ENCODE measurements at places on chromosomes 1 and 21.

- DNase-seq = no peak
Measured at GRCh38 chr1:191831572-191831971, 326.7 kb upstream of the RGS18 start.

- peak; percentile 51 for DNase-seq
Measured at GRCh38 chr1:26723013-26723991, 27.5 kb downstream of the ARID1A start.

- no peak for DNase-seq
Measured at GRCh38 chr1:229186373-229187056, 84.4 kb upstream of the RAB4A start.

GRCh38 chr1:207268753-207269511, 52.5 kb upstream of the CD55 start:
- no peak for DNase-seq

DNA sequence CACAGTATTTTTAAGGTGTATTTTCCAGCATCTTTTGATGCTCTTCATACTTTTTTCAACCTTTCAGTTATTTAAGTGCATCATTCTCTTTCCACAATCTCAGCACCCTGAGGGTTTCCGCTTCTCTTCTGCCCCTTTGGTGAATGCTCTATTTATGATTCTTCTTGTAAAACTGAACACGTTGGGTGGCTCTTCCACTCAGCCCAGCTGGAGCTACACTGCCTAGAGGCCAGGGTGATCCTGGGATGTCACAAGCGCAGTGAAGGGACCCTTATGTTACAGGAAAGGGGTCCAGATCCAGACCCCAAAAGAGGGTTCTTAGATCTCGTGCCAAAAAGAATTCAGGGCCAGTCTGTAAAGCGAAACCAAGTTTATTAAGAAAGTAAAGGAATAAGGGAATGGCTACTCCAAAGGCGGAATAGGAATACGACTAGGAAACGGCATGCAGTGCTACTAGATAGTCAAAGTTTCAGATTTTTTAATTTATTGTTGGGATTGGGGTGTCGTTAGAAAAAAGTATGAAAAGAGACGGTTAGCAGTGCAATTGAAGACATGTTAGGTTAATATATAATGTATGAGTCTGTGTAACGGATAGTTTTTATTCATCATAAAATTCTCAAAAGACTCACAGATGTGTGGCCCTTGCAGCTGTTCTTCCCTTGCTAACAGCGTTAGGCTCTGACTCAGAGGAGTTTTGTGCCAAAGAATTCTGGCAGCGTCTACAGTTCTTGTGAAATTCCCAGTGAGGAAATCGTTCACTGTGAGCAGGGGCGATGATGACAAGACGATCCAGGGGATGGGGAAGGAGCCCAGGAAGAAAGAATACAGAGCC, 14.4 kb upstream of the ERVH48-1 start:
- peak; percentile 27 for DNase-seq

DNA sequence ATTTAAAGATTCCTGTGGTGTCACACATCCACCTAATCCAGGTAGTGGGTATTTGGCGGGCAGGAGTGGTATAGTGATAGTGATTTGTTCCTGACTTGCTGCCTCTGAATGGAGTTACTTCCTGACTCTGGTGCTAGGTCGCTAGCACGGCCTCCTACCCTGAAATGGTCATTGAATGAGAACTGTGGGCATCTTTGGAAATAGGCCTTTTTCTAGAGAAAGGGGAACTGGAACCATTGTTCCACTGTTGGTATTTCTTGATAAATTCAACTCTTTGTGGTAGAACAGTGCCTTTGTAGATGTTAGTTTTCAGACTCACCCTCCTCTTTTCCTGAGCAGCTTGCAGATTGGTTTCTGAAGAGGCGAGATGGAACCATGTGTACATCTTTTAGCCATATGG, 1.5 kb downstream of the QSOX1 start:
- DNase-seq = no peak

- no peak for DNase-seq
Measured at GRCh38 chr1:43660355-43660754, 10.4 kb downstream of the KDM4A start.

GRCh38 chr1:164664127-164664526, 105.1 kb downstream of the PBX1 start:
- DNase-seq = no peak

- no peak for DNase-seq
Measured at GRCh38 chr1:210371916-210372315, 43.2 kb downstream of the HHAT start.

- DNase-seq = no peak
Measured at GRCh38 chr1:204920967-204921366, 50.3 kb downstream of the NFASC start.

DNA sequence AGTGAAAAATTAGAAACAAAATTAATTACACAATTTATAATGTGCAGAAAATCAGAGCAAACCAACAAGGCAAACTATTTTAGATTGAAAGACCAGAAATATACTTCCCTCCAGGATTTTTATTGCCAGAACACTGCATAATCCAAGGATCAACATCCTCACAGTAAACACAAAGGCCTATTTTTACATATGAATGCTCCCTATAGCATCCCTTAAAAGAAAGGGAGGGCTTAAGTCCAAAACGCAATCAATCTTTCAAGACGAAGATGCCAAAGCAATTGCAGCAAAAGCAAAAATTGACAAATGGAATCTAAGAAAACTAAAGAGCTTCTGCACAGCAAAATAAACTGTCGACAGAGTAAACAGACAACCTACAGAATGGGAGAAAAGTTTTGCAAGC, 18.6 kb upstream of the CHIA start:
- DNase-seq = no peak

GRCh38 chr1:219791766-219792165, 136.6 kb downstream of the SLC30A10 start:
- DNase-seq = no peak

GRCh38 chr1:211908453-211908852, 77.9 kb upstream of the LPGAT1 start:
- DNase-seq = no peak

DNA sequence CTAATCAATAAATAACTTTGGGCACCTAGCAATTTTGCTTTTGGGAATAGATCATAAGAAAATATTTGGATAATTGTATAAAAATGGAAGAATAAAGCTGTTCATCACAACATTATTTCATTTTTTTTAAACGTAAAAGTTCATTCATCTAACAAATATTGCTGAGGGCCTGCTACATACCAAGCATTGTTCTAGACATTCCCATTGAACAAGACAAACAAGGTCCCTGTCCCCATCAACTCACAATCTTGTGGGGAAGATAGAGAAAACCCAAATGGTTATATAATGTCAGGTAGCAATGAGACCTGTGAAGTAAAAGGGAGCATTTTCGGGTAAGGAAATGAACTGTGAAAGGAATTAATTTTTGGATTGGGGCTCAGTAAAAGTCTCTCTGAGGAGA, 54.0 kb upstream of the BEND5 start:
- no peak for DNase-seq

GRCh38 chr1:4404854-4405590, 249.4 kb upstream of the AJAP1 start:
- DNase-seq = no peak

DNA sequence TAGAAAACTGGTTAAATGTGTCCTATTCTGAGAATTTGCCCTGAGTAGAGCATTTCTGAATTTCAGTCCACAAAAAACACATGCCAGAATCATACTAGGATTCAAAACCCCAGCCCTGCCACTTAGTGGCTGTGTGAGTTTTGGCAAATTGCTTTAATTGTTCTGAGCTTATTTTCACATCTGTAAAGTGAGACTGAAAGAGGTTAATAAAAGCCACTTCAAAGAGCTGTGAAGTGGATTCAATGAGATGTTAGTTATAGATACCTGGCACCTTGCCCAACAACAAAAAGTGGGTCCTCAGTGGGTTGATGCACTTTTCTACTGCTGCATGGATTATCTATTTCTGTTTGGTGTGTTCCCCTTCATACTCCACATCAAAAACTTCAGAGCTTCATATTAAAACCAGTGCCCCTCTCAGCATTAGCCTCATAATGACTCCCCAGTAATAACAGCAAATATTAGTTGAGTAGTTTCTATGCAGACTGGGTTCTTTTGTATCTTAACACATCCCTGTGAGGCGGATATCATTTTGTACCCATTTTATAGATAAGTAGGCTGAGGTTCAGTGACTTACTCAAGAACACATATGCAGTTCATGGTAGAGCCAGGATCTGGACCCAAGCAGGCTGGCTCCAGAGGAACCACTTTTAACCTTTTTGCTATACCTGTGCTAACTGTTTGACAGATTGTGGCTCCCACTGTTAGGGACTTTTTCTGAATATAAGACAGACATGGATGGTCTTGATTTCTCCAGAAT, 14.2 kb upstream of the ADORA3 start:
- no peak for DNase-seq

GRCh38 chr1:55209247-55209646, 5.9 kb downstream of the USP24 start:
- DNase-seq = no peak

- DNase-seq = no peak
Measured at GRCh38 chr1:67969446-67969845, 81.0 kb downstream of the DIRAS3 start.

DNA sequence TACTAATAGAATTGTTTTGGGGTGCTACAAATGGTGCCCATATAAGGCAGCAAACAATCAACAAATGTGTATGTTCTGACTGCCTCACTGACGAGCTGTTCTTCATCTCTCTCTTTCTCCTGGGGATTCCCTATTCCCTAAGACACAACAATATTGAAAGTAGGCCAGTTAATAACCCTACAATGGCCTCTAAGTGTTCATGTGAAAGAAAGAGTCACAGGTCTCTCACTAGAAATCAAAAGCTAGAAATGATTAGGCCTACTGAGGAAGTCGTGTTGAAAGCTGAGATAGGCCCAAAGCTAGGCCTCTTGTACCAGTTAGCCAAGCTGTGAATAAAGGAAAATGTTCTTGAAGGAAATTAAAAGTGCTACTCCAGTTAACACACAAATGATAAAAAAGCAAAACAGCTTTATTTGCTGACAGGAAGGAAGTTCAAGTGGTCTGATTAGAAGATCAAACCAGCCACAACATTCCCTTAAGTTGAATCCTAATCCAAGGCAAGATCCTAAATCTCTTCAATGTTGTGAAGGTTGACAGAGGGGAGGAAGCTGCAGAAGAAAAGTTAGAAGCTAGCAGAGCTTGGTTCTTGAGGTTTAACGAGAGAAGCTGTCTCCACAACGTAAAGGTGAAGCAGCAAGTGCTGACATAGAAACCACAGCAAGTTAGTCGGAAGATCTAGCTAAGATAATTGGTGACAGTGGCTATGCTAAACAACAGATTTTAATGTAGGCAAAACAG, 26.3 kb downstream of the ATP2B4 start:
- no peak for DNase-seq

- no peak for DNase-seq
Measured at GRCh38 chr21:41830764-41831452, 48.2 kb downstream of the PRDM15 start.

DNA sequence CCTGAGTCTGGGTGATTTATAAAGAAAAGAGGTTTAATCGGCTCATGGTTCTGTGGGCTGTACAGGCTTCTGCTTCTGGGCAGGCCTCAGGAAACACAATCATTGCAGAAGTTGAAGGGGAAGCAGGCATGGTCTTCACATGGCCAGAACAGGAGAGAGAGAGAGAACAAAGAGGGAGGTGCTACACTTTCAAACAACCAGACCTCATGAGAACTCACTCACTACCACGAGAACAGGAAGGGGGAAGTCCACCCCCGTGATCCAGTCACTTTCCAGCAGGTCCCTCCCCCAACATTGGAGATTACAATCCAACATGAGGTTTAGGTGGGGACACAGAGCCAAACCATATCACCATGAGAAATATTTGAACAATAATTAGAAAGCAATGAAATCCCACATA, 222.9 kb downstream of the FAM72C start:
- DNase-seq = no peak

- no peak for DNase-seq
Measured at GRCh38 chr1:199545780-199546179, 481.7 kb upstream of the NR5A2 start.

GRCh38 chr1:184457500-184457899, 70.7 kb downstream of the C1orf21 start:
- DNase-seq = no peak

- DNase-seq = no peak
Measured at GRCh38 chr1:161827786-161828185, 61.7 kb downstream of the ATF6 start.

GRCh38 chr21:45945066-45945867, 36.3 kb upstream of the COL6A1 start:
- DNase-seq = no peak

GRCh38 chr1:21647431-21648351, 21.5 kb downstream of the RAP1GAP start:
- no peak for DNase-seq

- no peak for DNase-seq
Measured at GRCh38 chr1:218565377-218565776, 220.2 kb downstream of the TGFB2 start.

- no peak for DNase-seq
Measured at GRCh38 chr1:24101796-24102586, 9.9 kb downstream of the MYOM3 start.

GRCh38 chr1:9069326-9070100, at the start of gene SLC2A5:
Gene SLC2A5 (minus strand): TSS chr1:9069635. CDS start chr1:9069536, 99 bp downstream.
- peak; percentile 17 for DNase-seq

- peak; percentile 60 for DNase-seq
Measured at GRCh38 chr1:48469616-48470480, 2.2 kb downstream of the SPATA6 start.

DNA sequence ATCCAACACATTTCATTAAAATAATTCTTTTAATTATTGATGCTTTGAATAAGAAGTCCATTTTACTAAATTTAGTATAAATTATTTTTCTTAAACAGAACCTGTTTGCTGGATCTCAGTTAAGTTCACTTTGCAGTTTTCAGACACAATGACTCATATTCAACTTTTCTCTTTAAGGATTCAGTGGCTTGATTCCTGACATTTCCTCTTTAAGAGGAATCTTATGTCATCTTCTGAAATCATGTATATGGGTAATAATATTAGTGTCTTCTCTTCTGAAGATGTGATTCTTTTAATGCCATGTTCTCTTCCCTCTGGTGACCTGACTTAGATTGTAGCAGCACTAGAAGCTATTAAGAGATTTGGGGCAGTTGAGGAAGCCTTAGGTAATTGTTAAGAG, 12.6 kb downstream of the CREG1 start:
- no peak for DNase-seq

DNA sequence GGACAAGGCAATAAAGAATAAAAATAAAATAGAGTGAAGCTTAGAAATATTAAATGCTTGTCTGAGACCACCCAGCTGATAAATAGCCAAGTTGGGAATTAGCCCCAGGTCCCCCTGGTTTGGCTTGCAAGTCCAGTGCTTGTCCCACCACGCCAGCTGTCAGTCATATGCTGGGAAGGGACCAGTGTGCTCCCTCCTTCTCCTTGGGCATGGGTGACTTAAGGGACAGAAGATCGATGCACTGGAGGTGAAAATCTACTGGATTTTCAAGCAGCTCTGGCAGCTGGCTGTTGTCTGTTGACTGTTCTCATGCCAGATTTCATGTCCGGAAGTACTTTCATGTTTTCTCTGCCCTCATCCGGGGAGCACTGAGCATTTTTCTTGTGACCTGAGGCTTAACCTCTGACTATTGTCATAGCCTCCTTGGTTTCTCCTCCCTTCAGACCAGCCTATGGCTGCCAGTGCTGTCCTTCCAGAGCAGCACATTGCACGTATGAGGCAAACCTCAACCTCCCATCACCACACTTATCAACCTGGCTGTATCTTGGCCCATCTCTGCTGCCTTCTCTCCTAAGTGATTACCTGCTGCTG, 12.4 kb downstream of the LMOD1 start:
- no peak for DNase-seq

- no peak for DNase-seq
Measured at GRCh38 chr1:98232678-98233077, 311.8 kb upstream of the DPYD start.
